ENCODE measurements at places on chromosomes 16 and 17.

GRCh38 chr16:19639986-19640421 is 78.0 kb downstream of the KNOP1 start:
- no peak for DNase-seq

DNA sequence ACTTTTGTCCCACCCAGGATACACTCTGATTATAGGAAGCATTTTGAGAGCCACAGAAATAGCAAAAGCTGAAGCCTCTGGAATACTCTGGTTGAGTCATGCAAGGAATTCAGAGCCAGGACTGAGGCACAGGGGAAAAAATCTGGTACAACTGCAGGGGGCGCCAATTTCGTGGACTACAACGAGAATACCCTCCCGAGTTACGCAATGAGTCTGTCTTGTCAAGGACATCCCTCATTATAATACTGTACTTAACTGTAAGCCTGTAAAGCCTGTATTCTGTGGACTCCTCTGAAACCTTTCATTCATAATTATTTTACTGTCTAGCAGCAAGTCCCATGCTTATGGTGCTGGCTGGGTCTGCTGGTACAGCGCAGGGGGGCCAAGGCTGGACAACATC is 7.8 kb downstream of the HOXB1 start:
- DNase-seq, result no peak

- DNase-seq, result no peak
Observed at GRCh38 chr16:69932691-69933392, 18.3 kb upstream of the CLEC18A start.

- DNase-seq, result no peak
Observed at GRCh38 chr17:6040504-6040903, 29.7 kb upstream of the WSCD1 start.
